Left renal pelvis (tissue), 4 donors: ENCODE measurements at places on chromosomes 7 and 10.

- DNase-seq, result no peak
Observed at GRCh38 chr10:49106451-49106850, 8.9 kb downstream of the VSTM4 start.

- DNase-seq, result no peak
Observed at GRCh38 chr10:4201866-4202825, 417.1 kb upstream of the KLF6 start.

- no peak for DNase-seq
Observed at GRCh38 chr10:46542567-46543465, 13.6 kb downstream of the GPRIN2 start.

- no peak for DNase-seq
Observed at GRCh38 chr7:45973725-45974532, 52.9 kb upstream of the IGFBP3 start.

- no peak for DNase-seq
Observed at GRCh38 chr10:133307776-133308420, 774 bp downstream of the TUBGCP2 start.

DNA sequence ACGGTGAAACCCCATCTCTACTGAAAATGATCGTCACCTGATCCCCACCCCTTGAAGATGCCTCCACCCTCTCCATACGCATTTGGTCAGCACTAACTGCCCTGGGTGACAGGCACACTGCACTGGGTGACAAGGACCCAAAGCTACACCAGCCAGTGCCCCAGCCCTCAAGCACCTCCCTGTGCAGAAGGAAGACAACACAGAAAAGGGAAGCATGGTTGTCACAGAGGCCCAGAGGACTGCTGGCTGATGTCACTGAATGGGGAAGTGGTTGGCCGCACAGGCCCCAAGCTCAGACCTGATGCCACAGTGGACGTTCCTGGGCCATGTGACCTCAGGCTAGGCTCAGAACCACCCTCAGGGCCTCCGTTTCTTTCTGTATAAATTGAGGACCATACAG lies 4.2 kb upstream of the PILRA start:
- no peak for DNase-seq

GRCh38 chr7:74617180-74617744 lies 40.3 kb upstream of the GTF2I start:
- no peak for DNase-seq

DNA sequence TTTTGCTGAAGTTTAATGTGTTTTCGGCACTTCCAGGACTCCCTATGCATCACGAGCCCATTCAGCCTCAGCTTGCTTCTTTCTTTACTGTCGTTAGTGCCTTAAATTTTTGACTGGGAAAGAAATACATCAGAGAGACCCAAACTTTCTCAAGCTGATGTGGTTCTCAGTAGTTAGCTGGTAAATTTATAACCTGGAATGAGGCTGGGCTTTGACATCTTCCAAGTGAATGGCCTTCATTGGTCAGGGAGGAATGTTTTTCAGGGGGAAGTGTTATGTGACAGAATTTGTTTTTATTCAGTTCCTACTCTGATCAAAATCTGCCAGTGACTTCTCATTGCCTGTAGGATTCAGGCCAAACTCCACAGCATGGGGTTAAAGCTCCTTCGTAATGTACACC lies 296.9 kb downstream of the SORCS3 start:
- DNase-seq, result no peak

DNA sequence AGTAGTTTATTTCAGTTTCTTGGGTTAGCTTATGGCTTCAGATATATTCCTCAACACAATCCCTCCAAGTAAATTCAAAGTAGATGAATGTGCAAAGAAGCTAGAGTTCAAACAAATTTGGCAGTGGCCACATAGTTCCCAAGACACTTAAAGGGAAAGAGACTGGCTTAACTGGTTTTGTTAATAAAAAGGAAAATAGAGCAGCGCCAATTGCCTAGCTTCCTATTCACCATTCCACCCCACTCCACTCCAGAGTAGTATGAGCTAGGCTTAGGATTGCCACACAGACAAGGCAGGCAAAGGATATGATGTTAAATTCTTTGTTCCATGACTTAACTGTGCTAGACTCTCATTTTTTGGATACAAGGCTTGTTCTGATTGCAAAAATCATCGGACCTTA lies 2.0 kb downstream of the XRCC2 start:
- no peak for DNase-seq

DNA sequence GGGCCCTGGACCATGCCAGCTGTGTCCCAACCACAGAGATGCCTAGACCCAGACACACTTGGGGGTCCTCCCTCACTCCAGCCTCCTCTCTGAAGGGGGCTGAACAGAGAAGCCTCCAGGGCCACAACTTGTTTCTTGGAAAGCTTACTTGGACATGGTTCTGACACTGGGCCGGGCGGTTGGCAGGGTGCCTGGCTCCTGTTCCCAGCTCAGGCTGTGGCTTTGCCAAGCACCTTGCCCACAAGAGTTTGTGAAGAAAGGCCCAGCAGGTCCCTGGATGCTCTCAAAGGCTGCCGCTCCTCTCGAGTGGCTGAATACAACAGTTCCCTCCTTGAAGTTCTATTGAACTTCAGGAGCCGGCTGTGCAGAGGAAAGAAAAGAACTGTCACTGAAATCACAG lies 181.6 kb downstream of the PTPN20 start:
- no peak for DNase-seq

- no peak for DNase-seq
Observed at GRCh38 chr10:119550827-119551226, 8.3 kb upstream of the RGS10 start.

DNA sequence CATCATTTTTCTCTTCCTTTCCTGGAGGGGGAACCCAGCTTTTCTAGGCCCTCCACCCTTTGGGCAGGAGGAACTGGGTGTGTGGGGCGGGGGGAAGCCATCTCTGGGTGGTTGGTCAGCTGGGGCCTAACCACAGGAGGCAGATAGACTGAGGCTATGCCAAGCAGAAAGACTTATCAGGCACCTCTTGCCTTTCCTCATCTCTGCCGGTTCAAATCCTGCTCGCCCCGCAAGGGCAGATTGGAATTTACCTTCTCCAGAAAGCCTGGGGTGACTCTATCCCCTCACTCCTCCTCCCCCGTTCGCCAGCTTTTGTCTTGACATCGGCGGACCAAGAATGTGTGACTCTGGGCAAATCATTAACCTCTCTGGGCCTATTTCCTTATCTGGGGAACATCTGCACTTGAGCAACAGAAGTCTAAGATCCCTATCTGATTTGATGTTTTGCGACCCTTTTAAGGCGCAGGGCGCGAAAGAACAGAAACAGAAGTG lies 584 bp upstream of the GARS1 start:
- DNase-seq, result peak; percentile 51

- no peak for DNase-seq
Observed at GRCh38 chr10:131804551-131805295, 96.1 kb upstream of the PPP2R2D start.

GRCh38 chr7:111229181-111229740 lies 138.3 kb downstream of the LRRN3 start:
- no peak for DNase-seq

DNA sequence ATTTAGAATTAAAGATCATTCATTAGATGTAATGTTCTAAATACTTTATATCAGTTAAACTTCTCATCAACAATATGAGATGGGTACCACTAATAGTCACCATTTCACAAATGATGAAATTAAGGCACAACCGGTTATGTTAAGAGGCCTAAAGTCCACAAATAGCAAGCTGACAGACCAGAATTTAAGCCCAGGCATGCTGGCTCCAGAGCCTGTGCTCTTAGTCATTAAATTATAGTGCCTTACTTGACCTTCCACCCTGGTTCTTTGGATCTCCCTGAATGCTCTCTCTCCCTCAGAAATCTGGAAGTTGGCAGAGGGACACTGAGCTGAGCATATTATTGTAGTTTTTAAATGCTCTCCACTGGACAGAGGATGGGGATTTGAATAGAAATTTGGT lies 3.6 kb downstream of the LIPN start:
- peak; percentile 11 for DNase-seq

DNA sequence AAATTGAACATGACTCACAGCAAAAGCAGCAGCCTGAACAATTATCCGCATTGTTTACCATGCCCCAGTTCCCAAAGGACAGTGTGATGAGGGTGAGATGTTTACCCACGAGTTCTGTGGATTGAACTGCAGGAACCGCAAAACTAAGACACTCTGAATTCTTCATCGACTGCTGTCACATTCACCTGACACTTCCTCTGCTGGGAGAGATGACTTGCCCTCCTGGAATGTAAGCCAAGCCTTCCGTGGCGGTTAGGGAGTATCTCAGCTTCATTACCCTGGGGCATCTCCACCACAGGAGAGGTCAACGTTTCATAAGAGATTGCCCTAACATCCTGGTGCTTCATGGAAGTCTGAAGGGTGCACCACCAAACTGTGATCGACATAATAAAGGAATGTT lies 374.6 kb upstream of the ADARB2 start:
- peak; percentile 25 for DNase-seq

GRCh38 chr7:150863946-150864345 lies 11.6 kb downstream of the AOC1 start:
- no peak for DNase-seq

- DNase-seq, result no peak
Observed at GRCh38 chr10:98563811-98564210, 117.1 kb upstream of the HPS1 start.

GRCh38 chr7:55083206-55083605 lies 64.4 kb downstream of the EGFR start:
- no peak for DNase-seq

DNA sequence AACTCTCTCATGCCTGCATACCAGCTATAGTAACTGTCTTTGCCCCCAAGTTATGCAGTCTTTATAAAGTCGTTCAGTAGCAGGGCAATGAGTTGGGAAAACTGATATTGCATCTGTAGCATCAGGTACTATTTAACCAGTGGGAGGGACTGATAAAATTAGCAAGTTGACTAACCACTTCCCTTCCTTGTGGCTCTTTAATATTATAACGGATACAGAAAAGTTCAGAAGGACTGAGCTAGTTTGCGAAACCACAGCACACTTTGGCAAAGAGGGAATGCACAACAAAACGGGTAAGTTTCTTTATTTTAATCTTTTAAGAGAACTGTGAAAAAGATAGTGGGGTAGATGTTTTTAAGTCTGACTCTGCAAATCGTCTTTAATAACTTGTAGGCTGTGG lies 205.3 kb upstream of the HDAC9 start:
- DNase-seq, result no peak

- no peak for DNase-seq
Observed at GRCh38 chr7:371779-372545, 82.0 kb downstream of the FOXL3 start.

DNA sequence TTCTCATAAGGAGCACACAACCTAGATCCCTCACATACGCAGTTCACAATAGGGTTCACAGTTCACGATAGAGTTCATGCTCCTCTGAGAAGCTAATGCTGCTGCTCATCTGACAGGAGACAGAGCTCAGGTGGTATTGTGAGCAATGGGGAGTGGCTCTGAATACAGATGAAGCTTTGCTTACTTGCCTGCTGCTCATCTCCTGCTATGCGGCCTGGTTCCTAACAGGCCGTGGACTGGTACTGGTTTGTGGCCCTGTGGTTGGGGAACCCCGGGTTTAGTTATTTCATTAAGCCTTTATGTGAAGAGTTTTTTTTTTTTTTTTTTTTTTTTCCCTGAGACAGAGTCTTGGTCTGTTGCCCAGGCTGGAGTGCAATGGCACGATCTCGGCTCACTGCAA lies 19.4 kb downstream of the SLK start:
- DNase-seq, result no peak

DNA sequence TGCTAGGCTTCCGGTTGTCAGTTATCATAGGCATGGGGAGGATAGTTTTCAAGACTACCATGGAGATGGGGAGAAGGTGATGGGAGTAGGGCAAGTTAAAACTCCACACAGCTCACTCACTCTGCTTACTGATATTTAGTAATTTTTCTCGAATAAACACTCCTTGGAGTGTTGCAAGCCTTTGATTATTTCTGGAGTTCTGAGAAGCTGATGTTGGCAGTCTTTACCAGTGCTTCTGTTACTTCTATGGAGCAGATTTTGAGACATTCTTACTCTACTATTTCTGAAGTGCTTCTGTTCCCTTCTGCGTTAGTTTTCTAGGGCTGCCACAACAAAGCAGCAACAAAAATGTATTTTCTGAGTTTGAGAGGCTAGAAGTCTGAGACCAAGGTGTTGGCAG lies 104.4 kb downstream of the CH25H start:
- no peak for DNase-seq

DNA sequence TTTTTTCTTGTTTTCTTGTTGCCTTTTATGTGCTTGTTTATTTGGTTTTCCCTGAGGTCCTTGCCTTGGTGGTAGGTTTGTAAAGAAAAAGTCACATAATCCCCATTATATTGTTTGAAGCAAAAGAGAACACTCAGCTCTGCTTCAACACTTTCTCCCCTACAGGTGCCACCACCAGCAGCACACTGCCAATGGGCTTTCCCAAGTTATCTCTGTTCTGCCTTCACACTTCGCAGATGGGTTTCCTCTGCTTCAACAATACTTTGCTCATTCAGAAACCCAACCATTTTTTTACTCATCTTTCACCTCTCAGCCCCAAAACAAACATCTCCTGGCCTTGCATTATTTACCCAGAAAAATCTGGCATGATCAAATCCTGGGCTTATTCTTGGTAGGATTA lies 375.1 kb upstream of the TEX47 start:
- no peak for DNase-seq

DNA sequence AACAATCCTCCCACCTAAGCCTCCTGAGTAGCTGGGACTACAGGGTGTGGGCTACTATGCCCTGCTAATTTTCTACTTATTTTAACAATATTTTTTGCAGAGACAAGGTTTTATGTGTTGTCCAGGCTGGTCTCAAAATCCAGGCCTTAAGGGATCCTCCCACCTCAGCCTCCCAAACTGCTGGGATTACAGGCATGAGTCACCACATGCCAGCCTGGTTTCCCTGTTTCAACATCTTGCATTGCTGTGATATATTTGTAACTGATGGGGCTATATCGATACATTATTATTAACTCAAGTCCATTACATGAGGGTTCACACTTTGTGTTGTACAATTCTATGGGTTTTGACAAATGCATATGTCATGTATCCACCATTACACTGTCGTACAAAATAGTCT lies 41.9 kb upstream of the OGDHL start:
- no peak for DNase-seq

GRCh38 chr10:14608381-14609001 lies 166.2 kb downstream of the FAM107B start:
- no peak for DNase-seq
